ENCODE measurements at places on chromosomes 7 and 10.

- no peak for DNase-seq
Measured at GRCh38 chr7:138898255-138898654, 82.9 kb downstream of the KIAA1549 start.

GRCh38 chr10:28241741-28242399 is 61.0 kb downstream of the MPP7 start:
- peak; percentile 37 for DNase-seq

GRCh38 chr7:138773176-138773575 is 24.6 kb upstream of the TMEM213 start:
- DNase-seq, result no peak

GRCh38 chr7:130037703-130038102 is 13.5 kb downstream of the ZC3HC1 start:
- no peak for DNase-seq

GRCh38 chr10:80148166-80148805 is 15.8 kb downstream of the PLAC9 start:
- no peak for DNase-seq

DNA sequence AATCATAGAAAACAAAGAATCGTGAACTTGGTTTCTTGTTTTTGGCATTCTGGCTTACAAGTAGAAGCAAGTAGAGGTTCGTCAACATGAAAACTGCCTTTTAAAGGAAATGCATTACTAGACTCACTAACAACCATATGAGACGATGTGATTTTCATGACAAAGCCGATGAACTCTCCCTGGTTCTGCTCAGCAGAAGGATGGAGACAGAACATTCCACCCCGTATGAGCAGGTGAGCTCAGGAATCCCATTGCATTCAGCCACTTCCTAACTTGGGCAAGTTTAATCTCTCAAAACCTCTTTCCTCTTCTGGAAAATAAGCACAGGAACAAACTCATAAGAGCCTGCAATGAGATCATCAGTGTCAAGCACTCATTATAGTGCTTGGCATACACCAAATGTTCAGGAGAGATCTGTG is 57.4 kb upstream of the SVIL start:
- no peak for DNase-seq

DNA sequence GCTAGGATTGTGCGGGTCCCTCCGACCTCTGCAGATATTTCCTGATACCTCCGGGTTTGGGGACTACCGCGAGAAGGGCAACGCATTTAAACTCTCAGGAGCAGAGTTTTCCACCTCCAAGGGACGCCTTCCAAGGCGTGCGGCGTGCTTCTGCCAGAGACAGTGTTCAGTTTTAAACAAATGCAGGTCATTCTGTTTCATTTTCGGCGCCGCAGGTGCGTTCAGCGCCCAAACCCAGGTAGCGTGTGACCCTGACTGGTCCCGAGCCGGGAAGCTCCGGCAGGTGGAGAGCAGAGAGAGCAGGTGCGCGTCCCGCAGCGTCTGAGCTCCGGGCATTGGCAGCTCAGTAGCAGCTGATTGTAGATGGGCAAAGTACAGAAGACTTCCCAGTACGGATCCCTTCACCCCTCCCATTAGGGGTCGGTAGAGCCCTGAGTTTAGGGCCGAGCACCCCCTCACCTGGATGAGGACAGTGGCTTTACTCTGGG is 1.4 kb upstream of the CYP26A1 start:
- DNase-seq, result no peak

DNA sequence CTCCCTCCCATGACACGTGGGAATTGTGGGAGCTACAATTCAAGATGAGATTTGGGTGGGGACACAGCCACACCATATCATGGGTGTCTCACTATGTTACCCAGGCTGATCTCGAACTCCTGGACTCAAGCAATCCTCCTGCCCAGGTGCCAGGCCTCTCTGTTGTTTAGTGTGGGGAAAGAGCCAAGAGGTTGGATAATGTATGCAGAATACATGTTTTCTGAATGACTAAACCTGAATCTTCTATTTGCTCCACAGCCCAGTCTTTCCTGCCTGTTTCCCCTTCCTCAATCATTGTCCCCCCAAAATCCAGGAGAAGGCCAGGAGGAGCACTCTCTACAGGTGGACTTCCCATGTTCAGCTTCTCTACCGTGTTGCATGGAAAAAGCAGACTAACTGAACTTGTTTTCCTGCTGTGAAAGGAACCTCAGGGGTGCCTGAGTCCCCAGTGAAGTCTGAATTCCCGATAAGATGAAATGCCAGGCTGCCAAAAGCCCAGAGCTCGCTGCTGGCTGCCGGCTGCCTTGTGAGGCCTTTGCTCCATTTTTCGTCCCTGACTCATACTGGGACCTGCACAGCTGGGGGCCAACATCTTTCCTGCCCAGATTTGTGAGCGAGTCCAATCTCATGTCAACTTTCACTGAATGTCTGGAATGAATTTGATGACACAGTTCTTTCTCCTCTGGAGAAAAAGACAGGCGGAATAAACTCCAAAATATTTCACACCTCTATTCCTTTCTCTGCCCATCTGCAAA is 588.0 kb downstream of the CALN1 start:
- DNase-seq, result peak; percentile 87

- DNase-seq, result peak; percentile 14
Measured at GRCh38 chr10:15035385-15036301, 8.1 kb upstream of the OLAH start.
